Epithelial cell of esophagus (primary cell): ENCODE measurements at places on chromosomes 16 and 17.

- no peak for DNase-seq
Measured at GRCh38 chr17:883586-883962, 96.0 kb downstream of the NXN start.

DNA sequence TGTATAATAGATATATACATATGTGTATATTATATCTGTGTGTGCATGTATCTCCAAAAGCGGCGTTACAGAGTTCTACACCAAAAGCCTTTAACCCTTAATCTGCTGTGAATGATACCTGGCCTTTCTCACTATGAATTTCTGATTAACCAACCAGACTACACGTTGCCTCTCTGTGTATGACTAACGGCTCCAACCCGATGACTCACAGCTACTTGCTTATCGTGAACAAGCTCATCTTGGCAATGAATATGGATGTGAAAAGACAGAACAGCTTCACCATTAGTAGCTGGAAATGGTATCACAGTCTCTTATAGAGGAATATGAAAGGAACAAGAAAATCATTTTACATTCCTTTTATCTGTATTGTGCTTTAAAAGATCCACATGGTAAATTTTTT is 23.8 kb upstream of the ARHGAP44 start:
- DNase-seq, result peak; percentile 78

DNA sequence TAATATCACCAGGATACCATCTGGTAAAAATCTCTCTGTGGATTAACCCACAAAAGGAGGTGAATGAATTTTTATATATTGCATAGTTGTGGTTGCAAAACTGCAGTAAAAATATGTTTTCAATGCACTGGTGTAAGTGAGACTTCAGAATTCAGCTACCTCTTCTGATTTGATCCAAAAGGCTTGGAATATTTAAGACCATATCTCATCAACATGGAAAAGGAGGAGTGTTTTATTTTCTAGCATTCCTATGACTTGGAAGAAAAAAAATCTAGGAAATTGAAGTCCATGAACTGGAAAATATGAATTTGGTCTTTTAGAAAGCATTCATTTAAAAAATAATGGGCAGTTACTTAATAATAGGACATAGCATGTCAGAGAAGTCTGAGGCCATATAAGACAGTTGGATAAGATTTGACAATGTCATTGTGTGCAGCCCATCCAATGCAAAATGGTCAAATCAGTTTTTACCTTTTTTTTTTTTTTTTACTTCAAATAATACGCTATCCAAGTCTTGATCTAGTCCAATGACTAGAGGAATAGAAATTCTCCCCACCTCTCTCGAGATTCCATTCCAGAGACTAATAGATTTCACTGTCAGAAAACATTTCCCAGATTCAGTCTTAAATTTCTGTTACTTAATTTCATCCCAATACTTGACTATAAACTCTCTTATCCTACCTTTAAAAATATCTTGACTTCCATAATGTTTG is 364.9 kb upstream of the PMFBP1 start:
- no peak for DNase-seq

GRCh38 chr16:28602529-28602928 is 5.7 kb upstream of the SULT1A2 start:
- no peak for DNase-seq

DNA sequence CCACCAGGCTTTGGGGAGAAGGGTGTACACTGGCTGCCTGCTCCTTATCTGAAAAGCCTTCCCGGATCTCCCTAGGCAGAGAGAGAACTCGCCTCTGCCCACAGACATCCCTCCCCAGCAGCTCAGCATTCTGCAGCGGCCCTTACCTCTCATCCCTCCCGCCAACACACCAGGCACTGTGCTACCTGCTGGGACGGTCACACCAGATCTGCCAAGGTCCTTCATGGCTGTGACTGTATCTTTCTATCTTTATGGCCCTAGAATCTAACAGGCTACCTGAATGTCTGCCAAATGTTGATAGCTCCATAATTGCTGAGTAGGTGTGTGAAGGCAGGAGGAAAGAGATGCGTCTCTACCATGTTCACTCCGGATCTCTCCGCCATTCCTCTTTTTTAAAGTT is 7.9 kb downstream of the TSNAXIP1 start:
- no peak for DNase-seq

GRCh38 chr16:21145738-21146137 is 4.9 kb downstream of the DNAH3 start:
- DNase-seq, result no peak

DNA sequence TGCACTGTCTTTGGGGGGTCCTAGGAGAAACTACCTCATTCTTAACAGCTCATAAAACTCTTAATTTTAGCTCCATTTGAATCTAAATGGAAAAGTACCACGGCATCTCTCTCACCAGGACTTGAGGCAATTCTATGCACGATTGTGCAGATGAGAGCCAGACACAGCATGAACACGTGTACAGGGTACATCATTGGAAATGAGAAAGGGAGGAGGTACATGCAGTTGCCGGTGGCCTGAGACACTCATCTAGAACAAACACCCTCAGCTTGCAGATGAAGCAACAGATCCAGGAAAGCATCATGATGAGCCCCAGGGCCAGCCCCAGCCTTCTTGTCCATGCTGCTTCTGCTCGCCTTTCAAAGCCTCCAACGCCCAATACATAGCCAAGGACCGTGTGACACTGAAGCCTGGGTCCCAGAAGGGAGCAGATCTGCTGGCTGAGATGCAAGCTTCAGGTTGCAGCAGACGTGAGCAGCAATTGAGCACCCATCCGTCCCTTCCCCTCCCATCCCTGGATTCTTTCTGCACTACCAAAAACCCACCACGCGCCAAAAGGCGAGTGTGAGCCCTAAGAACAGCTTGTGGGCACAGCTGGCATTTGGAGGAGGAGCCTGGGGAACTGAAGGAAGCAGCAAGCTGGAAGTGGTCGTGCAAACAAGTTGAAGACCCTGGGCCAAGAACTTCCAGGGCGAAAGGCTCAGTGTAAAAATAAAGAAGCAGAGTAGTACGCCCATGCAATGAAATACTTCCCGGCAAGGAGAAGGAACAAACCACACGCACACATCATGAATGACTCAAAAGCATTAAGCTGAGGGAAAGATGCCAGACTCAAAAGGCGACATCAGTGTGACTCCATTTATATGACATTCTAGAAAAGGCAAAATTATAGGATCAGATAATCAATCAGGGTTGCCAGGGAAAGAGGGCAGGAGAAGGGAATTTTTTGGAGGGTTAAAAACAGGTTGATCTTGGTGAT is 7.3 kb upstream of the RCVRN start:
- no peak for DNase-seq

DNA sequence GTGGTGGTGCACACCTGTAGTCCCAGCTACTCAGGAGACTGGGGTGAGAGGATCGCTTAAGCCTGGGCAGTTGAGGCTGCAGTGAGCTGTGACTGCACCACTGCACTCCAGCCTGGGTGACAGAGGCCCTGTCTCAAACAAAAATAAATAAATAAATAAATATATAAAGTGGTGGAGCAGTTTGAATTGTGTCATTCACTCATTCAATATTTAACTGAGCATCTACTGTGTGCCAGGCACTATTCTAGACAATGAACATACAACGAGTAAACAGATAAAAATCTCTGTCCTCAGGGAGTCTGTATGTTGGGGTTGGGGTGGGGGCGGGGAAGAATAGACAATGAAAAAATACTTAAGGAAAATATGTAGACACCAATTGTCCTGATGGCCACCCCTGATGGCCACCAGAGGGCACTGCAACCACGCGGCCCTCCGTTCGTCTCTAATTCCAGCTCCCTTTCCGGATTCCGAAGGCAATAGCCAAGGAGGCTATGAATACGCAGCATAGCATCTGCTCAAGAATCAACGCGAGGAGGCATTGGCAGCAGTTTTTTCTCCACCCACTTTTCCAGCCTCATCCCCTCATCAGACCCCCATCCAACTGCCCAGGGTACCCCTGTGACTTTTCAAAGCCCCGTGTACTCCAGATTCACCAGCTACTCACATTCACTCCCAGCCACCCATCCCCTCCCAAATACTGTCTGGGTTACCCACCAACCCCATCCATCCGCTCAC is 21.4 kb downstream of the QPRT start:
- peak; percentile 88 for DNase-seq

- DNase-seq, result no peak
Measured at GRCh38 chr17:80834893-80835275, 156.8 kb upstream of the CHMP6 start.

DNA sequence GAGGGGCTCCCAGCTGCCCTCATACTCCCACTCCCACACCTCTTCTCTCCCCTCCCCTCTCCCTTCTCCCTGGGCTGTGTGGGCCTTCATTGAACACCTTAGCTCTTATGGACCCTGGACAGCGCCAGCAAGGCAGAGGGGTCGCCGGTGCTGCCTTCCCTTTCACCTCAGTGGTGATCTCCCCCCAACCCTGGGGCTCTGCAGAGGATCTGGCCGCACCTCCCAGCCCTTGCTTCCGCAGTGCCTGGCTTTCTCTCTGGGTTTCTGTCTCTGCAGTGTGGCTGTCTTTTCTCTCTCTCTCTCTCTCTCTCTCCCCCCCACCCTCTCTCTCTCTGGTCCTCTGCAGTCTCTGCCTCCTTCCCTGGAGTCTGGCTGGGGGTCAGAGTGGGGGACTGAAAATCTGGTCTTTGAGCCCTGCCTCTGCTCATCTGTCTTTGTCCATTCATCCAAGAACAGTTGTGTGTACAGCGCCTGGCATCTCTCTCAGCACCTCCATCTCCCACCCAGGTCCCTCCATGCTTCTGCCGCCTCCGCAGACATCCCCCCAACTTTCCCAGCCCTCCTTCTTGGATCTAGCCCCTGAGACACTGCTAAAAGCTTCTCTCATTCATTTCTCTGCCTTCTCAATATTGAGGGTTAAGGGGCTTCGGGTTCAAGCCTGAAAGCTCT is 1.1 kb downstream of the SEZ6L2 start:
- no peak for DNase-seq

DNA sequence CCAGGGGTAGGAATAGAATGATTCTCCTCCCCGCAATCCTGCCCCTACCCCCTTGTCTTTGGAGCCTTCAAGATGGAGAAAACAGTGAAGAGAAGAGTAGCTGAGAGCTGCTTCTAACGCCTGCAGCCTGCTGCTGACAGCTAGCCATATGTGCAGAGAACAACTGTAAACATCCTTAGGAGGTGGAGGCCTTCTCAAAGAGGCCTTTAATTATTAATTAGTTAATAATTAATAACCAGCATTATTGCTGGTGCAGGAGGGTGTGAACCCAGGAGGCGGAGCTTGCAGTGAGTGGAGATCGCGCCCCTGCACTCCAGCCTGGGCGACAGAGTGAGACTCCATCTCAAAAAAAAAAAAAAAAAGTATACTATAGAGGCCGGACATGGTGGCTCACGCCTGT is 8.5 kb downstream of the BFAR start:
- DNase-seq, result no peak

DNA sequence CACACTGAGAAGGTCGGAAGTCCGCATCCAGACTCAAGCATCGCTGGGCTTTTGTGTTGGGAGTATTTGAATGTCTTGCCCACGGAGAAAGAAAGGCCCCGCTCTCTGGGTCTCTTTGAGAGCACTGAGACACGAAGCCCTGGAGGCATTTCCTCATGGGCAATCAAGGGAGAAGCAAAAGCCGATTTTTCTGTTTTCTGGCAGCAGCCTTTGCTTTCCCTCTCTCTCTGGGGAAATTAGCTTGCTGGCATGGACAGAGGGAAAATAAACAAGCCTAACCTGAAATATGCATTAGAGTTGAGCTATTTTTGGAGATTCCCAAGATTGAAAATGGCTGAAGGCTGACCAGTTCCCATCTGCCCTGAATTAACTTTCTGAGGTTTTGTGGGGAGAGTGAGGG is 238.7 kb downstream of the HAPSTR1 start:
- no peak for DNase-seq

DNA sequence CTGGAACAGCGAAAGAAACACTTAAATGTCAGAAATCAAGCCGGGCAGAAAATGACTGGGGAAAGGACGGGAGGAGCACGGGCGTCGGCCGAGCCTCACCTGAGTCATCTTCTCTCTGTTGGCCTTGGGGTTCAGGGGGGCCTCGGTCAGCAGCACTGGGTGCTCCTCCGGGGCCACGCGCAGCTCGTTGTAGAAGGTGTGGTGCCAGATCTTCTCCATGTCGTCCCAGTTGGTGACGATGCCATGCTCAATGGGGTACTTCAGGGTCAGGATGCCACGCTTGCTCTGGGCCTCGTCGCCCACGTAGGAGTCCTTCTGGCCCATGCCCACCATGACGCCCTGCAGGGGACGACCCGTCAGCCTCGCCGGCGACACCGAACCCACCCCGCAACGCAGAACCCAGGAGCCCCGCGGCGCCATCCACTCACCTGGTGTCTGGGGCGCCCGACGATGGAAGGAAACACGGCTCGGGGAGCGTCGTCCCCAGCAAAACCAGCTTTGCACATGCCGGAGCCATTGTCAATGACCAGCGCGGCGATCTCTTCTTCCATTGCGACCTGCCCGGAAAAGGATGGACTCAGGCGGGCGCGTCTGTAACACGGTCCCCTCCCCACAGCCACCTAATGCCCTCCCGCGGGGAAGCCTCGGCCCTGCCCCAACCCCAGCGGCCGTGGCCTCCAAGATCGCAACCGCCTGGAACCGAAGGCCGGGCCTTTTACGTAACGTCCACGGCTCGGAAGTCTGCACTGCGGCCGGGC is 616 bp downstream of the ACTG1 start:
- no peak for DNase-seq

- no peak for DNase-seq
Measured at GRCh38 chr17:35227546-35227945, 15.3 kb upstream of the SLFN5 start.

DNA sequence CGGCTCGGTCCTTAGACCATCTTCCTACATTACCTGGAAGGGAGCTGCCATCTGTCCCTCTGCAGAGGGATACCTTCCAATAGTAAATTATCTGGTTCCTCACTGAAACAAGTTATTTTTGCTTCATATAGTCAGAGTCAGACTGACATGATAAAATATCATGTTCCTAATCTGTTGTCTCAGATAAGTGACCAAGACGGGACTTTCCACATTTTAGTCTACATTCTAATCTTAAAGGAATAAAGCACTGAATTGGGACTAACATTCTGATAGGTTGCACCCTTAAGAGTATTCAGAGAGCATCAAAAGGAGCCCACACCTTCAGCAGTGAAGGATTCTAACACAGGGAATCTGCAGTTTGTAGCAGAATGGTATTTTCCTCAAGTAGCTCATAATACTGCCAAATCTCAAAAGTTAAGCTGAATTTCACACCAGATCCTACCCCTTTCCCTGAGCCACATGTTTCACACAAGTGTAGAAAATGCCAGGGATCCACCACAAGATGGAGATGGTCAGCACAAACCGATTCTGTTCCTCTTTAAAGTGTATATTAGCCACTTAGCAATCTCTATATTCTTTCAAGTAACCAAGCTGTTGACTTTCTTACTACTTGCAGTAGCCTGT is 13.4 kb downstream of the GINS2 start:
- peak; percentile 43 for DNase-seq

- no peak for DNase-seq
Measured at GRCh38 chr17:31134576-31134975, 39.8 kb downstream of the NF1 start.

DNA sequence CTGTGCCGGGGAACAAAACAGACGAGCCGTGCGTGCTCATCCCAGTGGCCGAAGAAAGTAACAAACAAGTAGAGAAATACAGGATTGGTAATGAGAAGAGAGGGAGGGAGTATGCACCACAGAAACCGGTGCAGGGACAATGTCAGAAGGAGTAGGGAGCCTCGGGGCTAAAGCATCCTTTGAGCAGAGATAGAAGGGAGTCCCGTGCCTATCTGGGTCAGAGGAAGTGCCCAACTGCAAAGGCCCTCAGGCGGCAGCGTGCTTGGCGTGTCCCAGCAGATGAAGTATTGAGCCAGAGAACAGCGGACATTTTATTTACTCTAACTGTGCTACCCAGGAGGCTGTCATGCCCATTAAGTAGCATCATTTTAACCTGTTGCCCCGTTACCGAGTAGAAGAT is 114.9 kb upstream of the CACNG5 start:
- DNase-seq, result no peak

GRCh38 chr16:67177743-67178699 is 5.7 kb downstream of the MATCAP1 start:
- peak; percentile 97 for DNase-seq
